ENCODE measurements at places on chromosomes 16 and 17. TPM values are rescaled to one million over a fixed set of nuclear protein-coding genes. Genes with fewer than 3 reads are reported as not detected.

PIRT gene
- total RNA-seq: not detected

SPATA32 gene
- not detected for total RNA-seq

ITGAX gene
- not detected for total RNA-seq

SLC2A4 gene
- 0.14 TPM for total RNA-seq

C17orf50 gene
- not detected for total RNA-seq

TUBB3 gene
- total RNA-seq: 13.7 TPM

TBC1D3G gene
- total RNA-seq: not detected

OR4D1 gene
- total RNA-seq: not detected

SLFN14 gene
- total RNA-seq: not detected

TBC1D3E gene
- not detected for total RNA-seq

CARD14 gene
- total RNA-seq: 10.9 TPM

CDH16 gene
- total RNA-seq: 1.0 TPM

MNT gene
- total RNA-seq: 22.0 TPM

PPP1R27 gene
- not detected for total RNA-seq

ADCY9 gene
- total RNA-seq: 21.9 TPM

MARCHF10 gene
- under 0.01 TPM for total RNA-seq

SNX11 gene
- 18.8 TPM for total RNA-seq

UBN1 gene
- 44.3 TPM for total RNA-seq

KRTAP2-3 gene
- 0.93 TPM for total RNA-seq

CES5A gene
- not detected for total RNA-seq

CUEDC1 gene
- 3.4 TPM for total RNA-seq

TBL3 gene
- total RNA-seq: 57.3 TPM

CA5A gene
- total RNA-seq: not detected

ESRP2 gene
- 50.6 TPM for total RNA-seq

SGCA gene
- 0.28 TPM for total RNA-seq

TTYH2 gene
- total RNA-seq: 3.8 TPM

ZNF594 gene
- 5.8 TPM for total RNA-seq

PGAP6 gene
- total RNA-seq: 56.9 TPM

MFSD6L gene
- total RNA-seq: under 0.01 TPM

EVPL gene
- 69.8 TPM for total RNA-seq

KIF18B gene
- under 0.01 TPM for total RNA-seq

PIMREG gene
- total RNA-seq: 0.34 TPM

ARHGAP44 gene
- total RNA-seq: 4.1 TPM

VASN gene
- total RNA-seq: 4.4 TPM

ZNF200 gene
- 9.9 TPM for total RNA-seq

SCGB1C2 gene
- total RNA-seq: not detected

PLK1 gene
- 1.00 TPM for total RNA-seq

SLC6A4 gene
- total RNA-seq: 0.34 TPM

TRPV2 gene
- 0.36 TPM for total RNA-seq

CCDC200 gene
- total RNA-seq: not detected

CEP295NL gene
- total RNA-seq: 0.43 TPM

WFDC1 gene
- total RNA-seq: not detected

DNAAF1 gene
- total RNA-seq: 0.07 TPM

NPIPA1 gene
- total RNA-seq: 40.7 TPM

TCF25 gene
- 107 TPM for total RNA-seq

PRSS33 gene
- not detected for total RNA-seq

All from nasal cavity respiratory epithelium epithelial cell of viscerocranial mucosa (primary cell).